ENCODE measurements at places on chromosomes 7 and 10.
A peak's percentile ranks its signal among the peaks of the same experiment; 100 is the strongest.

DNA sequence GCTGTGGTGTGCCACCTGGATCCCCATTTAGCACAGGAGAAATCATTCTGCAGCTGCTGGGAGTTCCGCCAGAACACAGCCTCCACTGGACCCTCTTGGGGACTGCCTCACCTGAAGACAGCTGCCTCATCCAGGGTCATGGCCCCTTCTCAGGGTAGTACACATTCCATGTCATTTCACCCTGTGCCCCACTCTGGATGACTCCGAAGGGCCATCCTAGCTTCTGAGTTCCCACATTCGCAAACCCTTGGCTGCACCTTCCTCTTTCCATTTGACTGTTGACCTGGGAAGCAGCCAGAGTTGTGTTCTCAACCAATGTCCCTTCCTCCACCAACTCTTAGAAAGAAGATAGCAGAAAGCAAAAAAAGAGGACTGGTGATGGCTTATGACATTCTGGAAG is 125.6 kb upstream of the TBX20 start:
- DNase-seq = no peak
- no peaks in the 10 kb centered on the region for H3K27me3 ChIP-seq
- H3K4me3 ChIP-seq = no peak overlapping the region
- H3K27ac ChIP-seq = no peak overlapping the region

GRCh38 chr10:102274062-102274461 is 28.7 kb downstream of the GBF1 start:
- no peaks in the 10 kb centered on the region for H3K27me3 ChIP-seq
- H3K27ac ChIP-seq = no peak overlapping the region
- peaks cover 21% of the 10 kb centered on the region for H3K4me1 ChIP-seq
- H3K36me3 ChIP-seq = peaks cover 7% of the 10 kb centered on the region

DNA sequence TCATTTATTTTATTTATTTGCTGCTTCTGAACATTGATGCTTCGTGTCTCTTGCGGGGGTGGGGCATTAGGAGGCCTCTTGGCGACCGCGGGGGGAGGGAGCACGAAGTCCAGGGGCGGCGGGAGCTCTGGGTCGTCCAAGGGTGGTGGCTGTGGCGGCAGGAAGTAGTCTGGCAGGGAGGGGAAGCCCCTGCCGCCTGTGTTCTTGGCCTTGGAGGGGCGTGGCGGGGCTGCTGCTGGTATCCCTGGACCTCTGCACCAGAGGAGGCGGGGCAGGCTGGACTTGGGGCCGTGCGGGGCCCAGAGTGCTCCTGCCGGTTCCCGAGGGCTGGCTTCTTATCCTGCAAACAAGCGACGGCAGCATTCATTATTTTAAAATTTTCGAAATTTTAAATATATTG is 70.5 kb upstream of the ABI1 start:
- no peak for DNase-seq
- no peaks in the 10 kb centered on the region for H3K4me1 ChIP-seq
- H3K4me3 ChIP-seq = peak overlapping the region; percentile 32
- H3K27me3 ChIP-seq = no peaks in the 10 kb centered on the region
- no peak overlapping the region for H3K27ac ChIP-seq

DNA sequence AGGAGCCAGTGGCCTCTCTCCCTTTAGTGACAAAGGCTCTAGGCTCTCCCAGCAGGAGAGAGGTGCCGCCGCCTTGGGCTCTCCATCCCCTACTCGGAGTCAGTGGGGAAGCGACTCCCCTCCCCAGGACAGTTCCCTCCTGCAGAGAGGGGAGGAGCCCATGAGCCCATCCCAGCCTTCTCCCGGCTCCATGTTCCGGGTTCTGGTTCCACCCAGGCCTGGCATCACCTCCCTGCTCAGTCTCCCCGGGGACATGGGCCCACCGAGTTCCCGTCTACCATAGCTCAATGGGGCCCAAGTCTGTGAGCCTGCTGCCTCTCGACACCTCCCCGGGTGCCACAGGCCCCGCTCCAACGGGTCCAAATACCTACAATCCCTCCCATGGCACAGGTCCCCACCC is 66.5 kb upstream of the DNAAF5 start:
- H3K4me1 ChIP-seq = no peaks in the 10 kb centered on the region
- no peak overlapping the region for H3K4me3 ChIP-seq
- no peak for DNase-seq
- H3K27me3 ChIP-seq = no peaks in the 10 kb centered on the region
- no peaks in the 10 kb centered on the region for H3K36me3 ChIP-seq

GRCh38 chr10:287026-287709 is 151.9 kb downstream of the ZMYND11 start:
- peaks cover 15% of the 10 kb centered on the region for H3K4me1 ChIP-seq
- no peak for DNase-seq
- no peaks in the 10 kb centered on the region for H3K27me3 ChIP-seq

DNA sequence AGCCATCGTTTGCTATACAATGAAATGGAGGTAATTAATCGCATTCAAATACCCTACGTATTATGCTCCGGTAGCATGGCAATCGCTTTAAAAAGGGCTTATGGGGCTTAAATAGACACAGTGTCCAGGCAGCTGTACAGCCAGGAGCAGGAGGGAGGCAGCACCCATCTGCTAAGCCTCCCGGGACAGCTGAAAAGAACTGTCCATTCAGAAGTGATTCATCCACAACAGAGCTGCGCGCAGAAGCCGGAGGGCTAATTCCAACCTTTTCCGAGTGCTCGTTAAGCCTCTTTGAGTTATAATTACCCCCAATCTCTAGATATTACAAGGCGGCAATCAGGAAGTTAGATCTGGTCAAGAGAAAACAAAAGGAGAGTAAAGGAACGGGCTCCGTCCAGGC is 58.3 kb downstream of the DPYSL4 start:
- no peaks in the 10 kb centered on the region for H3K36me3 ChIP-seq
- no peak for DNase-seq
- H3K27ac ChIP-seq = no peak overlapping the region
- no peaks in the 10 kb centered on the region for H3K4me1 ChIP-seq
- H3K27me3 ChIP-seq = no peaks in the 10 kb centered on the region

DNA sequence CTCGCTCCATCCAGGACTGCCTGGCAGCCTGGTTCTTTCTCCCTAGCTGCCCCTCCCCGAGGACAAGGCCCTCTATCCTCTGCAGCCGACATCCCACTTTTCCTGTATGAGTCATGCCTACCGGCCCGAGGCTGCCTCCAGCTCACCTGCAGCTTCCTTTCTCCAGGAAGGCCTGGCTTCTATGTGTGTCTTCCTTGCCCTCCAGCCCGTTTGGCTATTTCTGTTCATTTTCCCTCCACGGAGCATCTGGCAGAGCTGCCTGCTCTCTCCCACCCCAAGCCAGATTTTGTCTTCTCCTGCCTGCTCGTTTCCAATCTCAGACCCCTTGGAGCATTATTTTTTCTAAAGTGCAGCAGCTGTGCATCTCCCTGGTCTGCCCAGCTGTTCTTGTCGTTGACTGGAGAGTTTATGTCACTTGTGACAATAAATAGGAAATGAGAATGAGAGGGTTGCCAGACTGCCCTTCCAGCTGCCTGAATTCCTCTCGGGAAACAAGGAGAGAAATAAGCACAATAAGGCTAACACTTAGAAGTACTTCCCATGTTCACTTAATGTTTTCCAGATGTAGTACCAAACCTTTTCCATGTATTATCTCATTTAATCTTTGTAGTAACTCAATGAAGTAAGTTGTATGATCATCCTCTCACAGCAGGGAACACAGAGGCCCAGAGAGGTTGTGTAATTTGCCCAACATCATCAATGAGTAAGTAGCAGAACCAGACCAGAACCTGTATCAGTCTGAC is 19.7 kb downstream of the UBTD1 start:
- DNase-seq = no peak
- H3K27me3 ChIP-seq = no peaks in the 10 kb centered on the region
- no peaks in the 10 kb centered on the region for H3K36me3 ChIP-seq
- no peaks in the 10 kb centered on the region for H3K4me1 ChIP-seq
- H3K4me3 ChIP-seq = no peak overlapping the region

- H3K27ac ChIP-seq = peak overlapping the region; percentile 77
- H3K36me3 ChIP-seq = no peaks in the 10 kb centered on the region
- no peaks in the 10 kb centered on the region for H3K4me1 ChIP-seq
These were observed 443 bp downstream of the RNF32 start for GRCh38 chr7:156640949-156641485.

GRCh38 chr7:91343996-91344629 is 79.9 kb downstream of the FZD1 start:
- no peak overlapping the region for H3K4me3 ChIP-seq
- H3K27ac ChIP-seq = no peak overlapping the region
- no peaks in the 10 kb centered on the region for H3K36me3 ChIP-seq
- H3K4me1 ChIP-seq = no peaks in the 10 kb centered on the region
- H3K27me3 ChIP-seq = no peaks in the 10 kb centered on the region
- DNase-seq = no peak

DNA sequence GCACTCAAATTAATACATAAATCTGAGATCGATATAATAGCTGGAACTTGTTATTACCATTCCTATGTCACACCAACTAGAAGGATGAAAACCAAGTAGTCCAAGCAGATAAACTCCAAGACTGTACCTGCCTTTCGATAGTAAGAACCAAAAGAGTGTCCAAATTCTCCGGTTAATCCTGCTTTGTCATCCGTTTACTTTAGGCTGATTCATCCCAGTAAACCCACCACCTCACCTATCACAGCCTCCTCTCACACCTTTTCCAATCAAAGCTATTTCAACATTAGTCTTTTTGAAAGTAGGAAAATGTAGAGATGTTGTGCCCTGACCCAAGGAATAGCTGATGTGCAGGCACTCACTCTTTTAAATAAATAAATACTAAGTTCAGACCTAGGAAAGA is 177.2 kb downstream of the CTNNA3 start:
- no peaks in the 10 kb centered on the region for H3K4me1 ChIP-seq
- no peak overlapping the region for H3K27ac ChIP-seq
- no peaks in the 10 kb centered on the region for H3K36me3 ChIP-seq
- H3K27me3 ChIP-seq = no peaks in the 10 kb centered on the region
- no peak for DNase-seq

DNA sequence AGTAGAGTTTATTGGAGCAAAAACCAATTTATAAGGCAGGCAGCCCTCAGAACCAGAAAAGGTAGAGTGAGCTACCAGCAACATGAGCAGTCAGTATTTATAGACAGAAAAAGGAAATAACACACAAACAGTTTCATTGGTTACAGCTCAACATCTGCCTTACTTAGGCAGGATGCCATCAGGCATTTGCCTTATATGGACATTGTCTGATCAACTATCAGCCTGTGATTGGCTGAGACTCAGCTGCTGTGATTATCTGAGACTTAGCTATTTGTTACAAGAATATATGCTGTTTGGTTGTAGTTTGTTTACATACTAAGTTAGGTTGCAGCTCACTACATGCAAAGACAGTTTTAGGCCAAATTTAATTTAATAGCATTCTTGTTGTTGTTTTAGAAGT is 60.4 kb upstream of the CDK1 start:
- no peaks in the 10 kb centered on the region for H3K4me1 ChIP-seq
- H3K27ac ChIP-seq = no peak overlapping the region

GRCh38 chr7:47991741-47992311 is 12.4 kb upstream of the HUS1 start:
- peak overlapping the region; percentile 50 for H3K4me3 ChIP-seq
- H3K36me3 ChIP-seq = no peaks in the 10 kb centered on the region
- no peaks in the 10 kb centered on the region for H3K4me1 ChIP-seq
- H3K27me3 ChIP-seq = no peaks in the 10 kb centered on the region

GRCh38 chr7:124769136-124769535 is 3.5 kb upstream of the GPR37 start:
- no peaks in the 10 kb centered on the region for H3K36me3 ChIP-seq
- H3K27ac ChIP-seq = no peak overlapping the region
- DNase-seq = no peak
- peaks cover 20% of the 10 kb centered on the region for H3K4me1 ChIP-seq

GRCh38 chr7:137853053-137853452 is 6.3 kb upstream of the DGKI start:
- H3K36me3 ChIP-seq = peaks cover 12% of the 10 kb centered on the region
- no peaks in the 10 kb centered on the region for H3K27me3 ChIP-seq
- no peak for DNase-seq
- no peaks in the 10 kb centered on the region for H3K4me1 ChIP-seq
- no peak overlapping the region for H3K27ac ChIP-seq
- no peak overlapping the region for H3K4me3 ChIP-seq

DNA sequence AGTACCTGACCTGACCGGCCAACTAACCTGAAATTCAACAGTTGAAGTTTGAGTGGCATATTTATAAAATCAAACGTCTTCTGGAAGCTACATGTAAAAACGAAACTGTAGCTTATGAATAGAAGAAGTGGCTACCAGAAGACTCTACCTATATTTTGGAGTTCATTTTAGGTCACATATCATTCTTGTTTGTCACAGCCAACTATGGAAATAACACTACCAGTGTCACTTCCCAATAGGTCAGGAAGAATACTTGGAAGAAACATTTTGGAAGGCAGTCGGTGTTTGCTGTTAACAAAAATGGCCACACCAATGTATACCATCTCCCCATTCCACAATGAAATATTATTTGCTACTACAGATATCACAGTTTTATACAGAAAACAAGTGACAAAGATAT is 12.6 kb downstream of the TWIST1 start:
- H3K27me3 ChIP-seq = peaks cover 5% of the 10 kb centered on the region
- no peak overlapping the region for H3K4me3 ChIP-seq
- DNase-seq = no peak
- no peak overlapping the region for H3K27ac ChIP-seq
- H3K4me1 ChIP-seq = peaks cover 16% of the 10 kb centered on the region

DNA sequence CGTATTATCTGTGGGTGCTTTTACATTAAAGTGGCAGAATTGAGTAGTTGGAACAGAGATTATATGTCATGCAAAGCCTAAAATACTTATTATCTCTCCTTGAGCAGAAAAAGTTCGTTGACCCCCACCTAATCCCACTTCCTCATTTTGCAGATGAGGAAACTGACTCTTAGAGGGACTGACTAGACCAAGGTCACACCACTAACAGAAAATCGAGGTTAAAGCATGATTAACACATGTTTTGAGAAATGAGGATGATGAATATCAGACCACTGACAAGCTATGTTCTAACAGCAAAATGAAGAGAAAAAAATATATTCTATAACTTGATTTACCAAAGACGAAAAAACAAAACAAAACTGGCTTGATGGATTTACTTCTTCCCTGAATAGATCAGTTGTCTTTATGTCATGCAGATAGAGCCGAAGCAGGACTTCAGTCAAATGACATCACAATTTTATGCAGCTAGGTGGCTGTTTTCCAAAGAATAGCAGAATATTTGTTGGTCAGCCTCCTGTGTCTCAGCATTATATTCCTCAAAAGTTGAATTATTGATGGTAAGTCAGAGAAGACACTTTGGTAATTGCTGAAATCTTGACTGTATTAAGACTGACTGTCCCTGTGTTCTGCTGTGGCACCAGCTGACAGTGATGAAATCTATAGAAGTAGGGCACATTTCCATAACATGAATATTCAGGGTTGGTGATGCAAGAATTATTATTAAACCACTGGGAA is 24.2 kb upstream of the SMIM30 start:
- H3K4me3 ChIP-seq = no peak overlapping the region
- H3K4me1 ChIP-seq = no peaks in the 10 kb centered on the region
- H3K27me3 ChIP-seq = no peaks in the 10 kb centered on the region
- DNase-seq = no peak
- H3K36me3 ChIP-seq = no peaks in the 10 kb centered on the region
- no peak overlapping the region for H3K27ac ChIP-seq

GRCh38 chr10:50542871-50543270 is 80.9 kb downstream of the SGMS1 start:
- no peak overlapping the region for H3K4me3 ChIP-seq
- H3K27me3 ChIP-seq = no peaks in the 10 kb centered on the region
- DNase-seq = no peak
- peaks cover 59% of the 10 kb centered on the region for H3K4me1 ChIP-seq
- no peak overlapping the region for H3K27ac ChIP-seq

GRCh38 chr10:78139341-78139740 is 105.7 kb downstream of the RPS24 start:
- no peaks in the 10 kb centered on the region for H3K36me3 ChIP-seq
- DNase-seq = no peak
- no peak overlapping the region for H3K4me3 ChIP-seq

- peak overlapping the region; percentile 34 for H3K27ac ChIP-seq
- H3K27me3 ChIP-seq = no peaks in the 10 kb centered on the region
- H3K4me3 ChIP-seq = peak overlapping the region; percentile 35
These were observed 23.4 kb downstream of the ZPBP start for GRCh38 chr7:50069613-50070012.
